BJ (cell line): ENCODE measurements at places on chromosomes 13 and 19. TPM values are rescaled to one million over a fixed set of nuclear protein-coding genes. Genes with fewer than 3 reads are reported as not detected.
A peak's percentile ranks its signal among the peaks of the same experiment; 100 is the strongest.

DNA sequence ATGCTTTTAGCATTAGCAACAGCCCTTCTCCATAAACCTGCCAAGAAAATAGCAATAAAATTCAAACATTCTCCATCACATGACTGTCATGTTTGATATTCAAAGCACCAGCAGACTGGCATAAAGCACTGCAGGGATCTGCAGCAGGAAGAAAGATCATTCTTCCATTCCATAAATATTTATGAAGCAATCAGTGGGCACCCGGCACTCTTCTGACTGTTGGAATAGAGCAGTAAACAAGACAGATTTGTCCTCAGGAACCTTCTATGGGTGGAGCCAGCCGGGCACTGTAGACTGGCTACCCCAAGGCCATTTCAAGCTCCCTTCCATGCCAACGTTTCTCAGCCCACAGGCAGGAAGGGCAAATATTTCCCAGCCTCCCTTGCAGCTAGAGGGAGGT, 25.5 kb downstream of the PLA2G4C start:
- no peak for DNase-seq

DNA sequence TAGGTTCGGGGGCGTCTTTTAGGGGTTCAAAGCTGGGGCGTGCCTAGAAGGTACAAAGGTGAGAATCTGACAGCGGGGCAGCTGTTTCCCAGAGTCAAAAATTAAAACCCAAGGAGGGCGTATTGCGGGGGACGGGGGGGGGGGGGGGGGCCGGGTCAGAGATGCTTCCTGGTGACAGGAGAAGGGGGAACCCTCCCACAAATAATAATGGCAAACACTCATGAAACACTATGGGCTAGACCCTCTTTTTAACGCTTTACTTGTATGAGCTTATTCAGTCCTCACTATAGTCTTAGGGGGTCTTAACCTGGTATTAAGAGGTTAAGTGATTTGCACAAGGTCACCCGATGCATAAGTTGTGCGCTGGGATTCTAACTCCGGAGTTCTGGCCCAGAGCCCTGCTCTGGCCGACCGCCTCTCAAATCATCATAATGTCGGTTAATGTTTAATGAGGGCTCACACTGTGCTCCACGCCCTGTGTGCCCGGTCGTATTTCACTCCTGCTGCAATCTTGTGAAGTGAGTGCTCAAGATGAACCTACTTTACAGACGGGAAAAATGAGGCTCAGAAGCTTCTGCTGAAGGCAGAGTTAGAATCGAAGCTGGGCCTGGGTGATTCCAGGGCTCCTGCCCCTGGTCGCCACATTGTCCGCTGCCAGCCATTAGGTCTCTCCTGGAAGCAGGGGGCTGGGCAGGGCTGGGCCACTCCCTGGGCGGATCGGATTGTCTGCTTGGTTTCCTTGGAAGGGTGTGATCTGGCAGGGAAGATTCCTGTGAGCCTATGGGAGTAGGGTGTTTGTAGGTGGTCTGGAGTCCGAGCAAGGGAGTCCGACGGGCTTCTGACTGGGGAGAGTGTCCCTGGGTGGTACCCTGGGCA, 964 bp downstream of the PAK4 start:
- no peak for DNase-seq

ZSWIM9 gene
- 0.61 and 0.75 TPM in 2 replicates for polyA plus RNA-seq

DNA sequence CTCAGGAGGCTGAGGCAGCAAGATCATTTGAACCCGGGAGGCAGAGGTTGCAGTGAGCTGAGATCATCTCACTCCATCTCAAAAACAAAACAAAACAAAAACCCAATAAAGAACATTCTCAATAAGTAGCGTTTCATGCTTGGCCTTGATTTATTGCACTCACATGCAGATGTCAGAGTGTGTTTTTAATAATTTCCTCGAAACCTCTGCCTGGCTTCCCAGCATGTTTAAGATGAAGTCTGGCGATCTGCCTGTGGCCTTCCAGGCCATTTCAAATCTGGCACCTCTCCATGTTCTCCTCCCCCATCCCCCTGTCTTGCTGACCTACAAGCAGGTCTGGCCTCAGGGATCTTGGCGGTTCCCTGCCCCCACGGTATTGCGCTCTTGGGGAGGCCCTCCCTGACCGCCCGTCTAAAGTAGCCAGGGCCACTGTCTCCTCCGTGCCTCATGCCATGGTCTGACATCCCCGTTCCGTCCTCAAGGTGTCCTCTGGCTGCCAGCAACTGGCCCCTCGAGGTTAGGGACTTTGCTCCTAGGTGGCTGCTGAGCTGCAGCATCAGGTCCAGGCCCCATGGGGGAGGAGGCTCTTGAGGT, 1.6 kb downstream of the WDR88 start:
- DNase-seq, result no peak

GRCh38 chr19:7559102-7559501, 23.6 kb downstream of the PNPLA6 start:
- no peak for DNase-seq

GRCh38 chr13:98475522-98475921, 101.4 kb downstream of the STK24 start:
- DNase-seq, result no peak

- peak; percentile 29 for DNase-seq
These were observed 28.3 kb downstream of the CEBPA start for GRCh38 chr19:33273881-33274662.

DNA sequence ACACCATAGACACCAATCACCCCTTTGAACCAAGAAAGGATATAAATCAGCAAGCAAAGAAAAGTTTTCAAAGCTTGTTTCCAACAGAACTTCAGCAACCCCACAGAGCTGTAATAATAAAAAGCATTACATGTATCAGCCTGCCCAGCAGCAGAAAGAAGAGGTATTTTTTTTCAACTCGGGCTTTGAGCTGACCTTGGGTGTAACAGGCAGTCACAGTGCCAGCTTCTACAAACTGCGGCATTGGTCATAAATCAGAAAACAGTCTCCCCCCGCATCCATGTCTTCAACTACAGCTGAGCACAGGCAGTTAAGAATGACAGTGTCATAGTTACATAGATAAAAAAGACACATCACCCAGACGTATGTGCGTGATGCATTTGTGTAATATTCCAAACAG, 671.0 kb upstream of the SLITRK1 start:
- DNase-seq, result no peak

ZNF442 gene
- 0.36 and 1.0 TPM in 2 replicates for polyA plus RNA-seq

CC2D1A gene
- polyA plus RNA-seq, result 8.0 and 13.1 TPM in 2 replicates

DLEU7 gene
- not detected in 2 replicates for polyA plus RNA-seq

GRCh38 chr13:98942485-98942884, 35.4 kb downstream of the DOCK9 start:
- no peak for DNase-seq

- DNase-seq, result no peak
These were observed 22.1 kb downstream of the ZNF787 start for GRCh38 chr19:56098731-56099568.

DNA sequence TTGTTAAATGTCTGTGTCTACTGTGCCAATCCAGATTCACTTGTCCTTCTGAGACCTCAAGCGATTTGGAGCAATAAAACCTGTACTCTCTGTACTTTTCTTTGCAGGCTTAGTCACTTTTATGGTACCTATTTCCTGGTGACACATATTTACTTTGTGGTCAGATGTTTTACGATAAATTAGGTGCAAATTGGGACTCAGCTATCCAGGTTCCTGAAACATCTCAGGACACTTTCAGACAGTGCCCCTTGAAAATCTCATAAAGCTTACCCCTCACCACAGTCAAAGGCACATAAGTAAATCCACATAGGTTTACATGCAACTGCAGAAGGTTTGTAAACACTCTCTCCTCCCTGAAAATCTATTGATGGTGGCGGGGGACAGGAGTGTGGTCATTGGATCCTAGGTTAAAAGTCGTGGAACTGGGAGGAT, 438.8 kb downstream of the EFNB2 start:
- DNase-seq, result no peak

- DNase-seq, result no peak
These were observed 512.9 kb upstream of the HTR2A start for GRCh38 chr13:47409778-47410177.

ZNF563 gene
- polyA plus RNA-seq, result 1.4 and 2.1 TPM in 2 replicates

GRCh38 chr13:40974460-40975407, 44.4 kb downstream of the ELF1 start:
- no peak for DNase-seq

DNA sequence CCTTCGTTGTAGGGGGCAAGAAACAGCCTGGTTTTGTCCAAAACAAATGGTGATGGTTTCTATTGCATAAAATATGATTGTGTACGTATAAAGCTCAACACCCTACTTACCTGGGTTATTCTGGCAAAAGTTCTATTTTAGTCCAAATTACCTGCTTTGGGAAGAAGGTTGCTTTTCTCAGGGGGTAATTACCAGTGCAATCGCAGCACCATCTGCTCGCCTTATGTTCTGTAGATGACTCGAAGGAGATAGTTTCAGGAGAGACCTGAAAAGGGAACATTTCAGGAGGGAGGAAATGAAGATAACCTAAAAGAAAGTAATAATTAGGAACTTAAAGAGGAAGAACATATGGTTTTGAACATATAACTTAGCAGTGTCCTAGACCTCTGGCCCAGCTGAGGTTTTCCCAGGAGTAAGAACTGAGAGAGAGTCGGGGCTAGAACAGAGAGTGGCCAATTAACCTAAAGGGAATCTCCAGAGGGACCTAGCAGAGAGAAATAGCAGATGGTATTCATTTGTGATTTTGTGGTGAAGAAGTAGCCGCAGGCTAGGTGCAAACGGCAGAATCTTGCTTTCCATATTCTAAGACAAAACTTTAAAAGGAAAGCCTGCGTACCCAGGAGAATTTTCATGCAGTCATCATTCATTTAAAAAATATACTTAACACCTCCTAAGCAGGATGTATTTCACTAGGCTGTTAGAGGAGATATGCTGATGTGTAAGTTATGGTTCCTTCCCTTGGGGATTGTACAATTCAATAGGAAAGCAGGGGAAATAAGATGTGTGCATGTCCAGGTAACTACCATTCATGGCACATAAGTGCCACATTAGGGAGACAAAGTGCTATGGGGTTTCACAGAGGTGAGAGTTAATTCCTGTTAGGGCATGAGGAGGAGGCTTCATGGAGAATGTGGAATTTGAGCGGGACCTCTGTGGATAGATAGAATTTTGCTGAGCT, 113.0 kb upstream of the SLC10A2 start:
- DNase-seq, result no peak

DNA sequence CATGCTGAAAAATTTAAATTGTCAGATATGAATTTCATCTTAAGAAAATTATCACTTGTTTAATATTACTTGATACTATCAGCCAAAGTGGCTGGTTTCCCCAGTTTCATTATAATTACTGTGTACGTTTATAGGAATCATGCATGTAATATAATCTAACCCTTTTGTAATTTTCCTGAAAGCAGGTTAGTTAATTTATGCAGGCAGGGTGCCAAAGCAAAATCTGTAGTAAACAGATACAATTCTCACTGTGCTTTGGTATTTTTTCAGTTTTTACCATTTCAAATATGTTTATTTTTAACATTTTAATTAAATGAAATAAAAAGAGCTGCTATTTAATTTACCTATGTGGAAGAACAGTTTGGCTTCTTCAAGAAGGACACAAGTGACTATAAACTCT, 1227.5 kb upstream of the MIR17HG start:
- DNase-seq, result no peak

GRCh38 chr19:7852851-7853769, 21.1 kb downstream of the PRR36 start:
- DNase-seq, result no peak

ZNF665 gene
- polyA plus RNA-seq, result 3.0 and 3.5 TPM in 2 replicates

- DNase-seq, result peak; percentile 9
These were observed 88.7 kb downstream of the SLC10A2 start for GRCh38 chr13:102977471-102977870.
